ENCODE measurements at places on chromosomes 7 and 10.

DNA sequence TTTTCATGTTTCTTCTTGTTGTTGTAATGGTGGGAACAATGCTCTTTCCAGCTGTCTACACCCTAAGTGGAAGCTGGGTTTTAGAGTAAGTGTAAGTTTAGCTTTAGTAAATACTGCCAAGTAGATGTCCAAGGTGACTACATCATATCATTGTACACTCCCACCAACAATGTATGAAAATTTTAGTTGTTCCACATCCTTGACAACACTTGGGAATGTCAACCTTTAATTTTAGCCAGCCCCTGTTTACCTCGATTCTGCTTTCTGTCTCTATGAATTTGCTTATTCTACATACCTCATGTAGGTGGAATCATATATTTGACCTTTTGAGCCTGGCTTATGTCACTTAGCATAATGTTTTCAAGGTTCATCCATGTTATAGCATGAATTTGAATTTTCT, 93.0 kb downstream of the MTPAP start:
- no peak for DNase-seq

- no peak for DNase-seq
Observed at GRCh38 chr7:80537091-80537490, 25.2 kb upstream of the GNAT3 start.

DNA sequence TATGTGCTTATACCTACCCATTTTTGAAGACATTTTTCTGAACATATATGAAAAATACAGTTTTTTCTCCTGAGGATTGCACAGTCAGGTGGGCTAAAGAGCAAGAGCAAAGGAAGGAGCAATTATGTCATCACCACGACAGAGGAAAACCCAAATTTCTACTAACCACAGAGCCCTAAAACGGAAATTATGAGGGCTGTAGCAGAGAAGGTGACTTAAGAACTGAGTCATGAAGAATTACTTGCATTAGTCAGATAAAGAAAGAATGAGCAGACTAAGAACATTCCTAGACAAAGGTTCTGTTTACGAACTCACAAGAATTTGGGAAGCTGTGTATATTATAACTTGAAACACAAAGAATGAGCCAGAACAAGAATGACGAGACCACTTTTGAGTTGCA, 974.4 kb downstream of the NXPH1 start:
- no peak for DNase-seq

DNA sequence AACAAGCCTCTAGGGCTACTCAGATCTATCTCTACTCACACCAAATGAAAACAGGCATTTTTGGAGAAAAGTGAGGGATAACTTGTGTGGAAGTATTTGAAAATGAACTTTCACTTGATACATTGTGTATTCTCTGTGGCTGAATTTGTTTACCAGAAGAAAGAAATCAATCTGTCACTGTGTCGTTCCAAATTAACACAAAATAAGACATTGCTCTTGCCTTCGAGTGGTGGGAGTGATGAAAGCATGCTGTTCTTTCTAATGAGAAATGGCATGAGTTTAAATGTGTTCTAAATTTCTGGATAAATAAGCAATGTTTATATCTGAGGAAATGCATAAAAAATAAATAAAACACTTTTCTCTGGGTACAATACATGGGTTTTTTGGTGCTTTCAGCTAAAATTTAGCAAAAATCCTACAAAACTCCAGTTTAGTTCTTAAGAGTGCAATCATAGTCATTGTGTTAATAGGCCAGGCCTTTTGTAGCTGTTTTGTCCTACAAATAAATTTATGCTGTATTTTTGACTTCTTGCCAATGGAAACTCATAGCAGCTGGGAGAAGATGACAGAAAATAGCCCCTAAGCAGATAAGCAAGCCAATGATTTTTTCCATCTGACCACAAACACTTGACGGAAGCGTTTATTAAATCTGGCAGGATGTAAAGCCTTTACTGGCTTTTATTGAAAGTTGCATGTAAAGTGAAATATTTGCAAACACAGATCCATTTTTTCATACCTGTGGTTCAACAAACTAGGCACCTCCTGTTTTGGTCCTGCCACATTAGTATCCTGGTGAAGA, 1064.1 kb upstream of the GHITM start:
- DNase-seq = no peak

DNA sequence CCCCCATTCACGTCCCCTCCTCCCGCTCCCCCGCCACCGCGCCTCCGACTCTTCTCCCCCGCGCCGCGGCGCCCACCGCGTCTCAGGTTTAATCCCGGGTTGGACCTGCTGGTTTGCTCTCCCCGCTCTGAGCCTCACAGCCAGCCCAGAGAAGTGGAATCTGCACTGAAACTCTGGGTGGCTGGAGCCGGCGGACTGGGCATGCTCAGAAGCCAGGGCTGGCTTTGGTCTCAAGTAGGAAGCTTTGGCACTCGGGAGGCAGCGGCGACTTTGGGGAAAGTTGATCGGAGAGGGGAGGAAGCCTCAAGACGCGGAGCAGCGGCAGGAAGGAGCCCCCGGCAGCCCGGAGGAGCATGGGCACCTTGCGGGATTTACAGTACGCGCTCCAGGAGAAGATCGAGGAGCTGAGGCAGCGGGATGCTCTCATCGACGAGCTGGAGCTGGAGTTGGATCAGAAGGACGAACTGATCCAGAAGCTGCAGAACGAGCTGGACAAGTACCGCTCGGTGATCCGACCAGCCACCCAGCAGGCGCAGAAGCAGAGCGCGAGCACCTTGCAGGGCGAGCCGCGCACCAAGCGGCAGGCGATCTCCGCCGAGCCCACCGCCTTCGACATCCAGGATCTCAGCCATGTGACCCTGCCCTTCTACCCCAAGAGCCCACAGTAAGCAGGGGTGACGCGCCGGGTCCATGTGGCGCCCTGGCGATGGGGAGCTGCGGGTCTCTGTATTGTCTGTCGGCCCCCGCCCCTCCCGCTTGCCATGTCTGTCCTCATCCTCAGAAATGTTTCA, at the start of gene PRKG1:
TSS of gene PRKG1 (plus strand) at position 250 of the 791 bp plus-strand sequence.
- no peak for DNase-seq

GRCh38 chr10:67618116-67618515, 77.9 kb downstream of the CTNNA3 start:
- DNase-seq = no peak

GRCh38 chr7:155722936-155723335, 78.5 kb downstream of the RBM33 start:
- DNase-seq = no peak

GRCh38 chr7:131032786-131033185, 294.9 kb upstream of the MKLN1 start:
- DNase-seq = no peak

GRCh38 chr7:35805876-35806275, 5.0 kb downstream of the SEPTIN7 start:
- no peak for DNase-seq

DNA sequence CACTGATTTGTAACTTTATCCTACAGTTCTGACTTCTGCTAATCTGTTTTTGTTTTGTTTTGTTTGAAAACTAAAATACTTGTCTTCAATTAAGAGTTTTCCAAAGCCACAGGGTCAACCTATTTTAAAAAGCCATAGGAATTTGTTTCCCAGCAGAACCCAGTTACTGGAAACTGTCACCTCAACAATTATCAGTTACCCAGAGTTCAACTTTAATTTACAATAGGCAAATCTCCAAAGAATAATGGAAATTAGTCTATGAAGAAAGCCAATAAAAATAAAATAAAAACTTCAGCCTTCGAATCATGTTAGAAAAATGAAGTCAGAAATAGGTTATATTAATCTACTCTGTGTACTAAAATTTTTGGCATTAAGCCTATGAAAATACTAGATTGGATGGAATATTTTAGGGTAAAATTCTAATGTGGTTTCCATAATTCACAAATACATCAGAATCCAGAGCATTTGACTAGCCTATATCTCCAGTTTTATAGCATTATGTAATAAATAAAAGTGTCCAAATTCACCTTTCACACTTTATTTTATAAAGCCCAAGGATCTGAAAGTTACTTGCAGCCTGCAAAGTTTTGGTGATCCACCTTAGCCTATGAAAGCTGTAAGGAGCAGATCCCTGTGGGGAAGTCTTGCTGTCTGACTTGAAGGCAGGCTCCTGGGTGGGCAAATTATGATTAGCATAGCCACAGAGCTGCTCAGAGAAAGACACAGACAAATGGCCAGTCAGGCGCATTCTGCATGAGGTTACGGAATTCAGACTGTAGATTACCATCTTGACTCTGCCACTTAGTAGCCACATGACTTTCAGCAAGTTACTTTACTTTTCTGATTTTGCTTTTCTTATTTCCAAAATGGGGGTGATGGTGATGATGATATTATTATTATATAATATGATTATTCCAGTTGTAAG, 250.0 kb upstream of the HGF start:
- no peak for DNase-seq

- no peak for DNase-seq
Observed at GRCh38 chr7:27106181-27106900, 3.9 kb upstream of the HOXA2 start.

DNA sequence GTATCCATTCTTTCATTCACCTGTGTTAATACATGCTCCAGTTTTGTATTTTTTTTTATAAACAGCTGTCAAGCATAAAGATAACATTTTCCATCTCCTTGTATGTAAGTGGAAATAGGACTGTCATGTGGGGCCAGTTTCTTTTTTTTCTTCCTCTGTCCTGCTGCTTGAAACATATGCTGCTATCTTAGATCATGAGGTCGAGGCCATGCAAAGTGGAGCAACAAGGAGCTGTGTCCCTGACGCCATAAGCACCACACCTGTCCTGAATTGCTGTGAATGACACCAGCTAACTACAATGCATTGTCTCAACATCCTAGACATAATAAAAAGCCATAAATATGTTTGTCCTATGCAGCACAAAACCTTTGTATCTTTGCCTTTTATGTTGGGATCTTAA, 37.7 kb upstream of the SLC26A4 start:
- no peak for DNase-seq

- DNase-seq = peak; percentile 2
Observed at GRCh38 chr7:100053215-100053614, 3.6 kb downstream of the ZSCAN21 start.

GRCh38 chr10:125097409-125098070, 62.8 kb downstream of the CTBP2 start:
- DNase-seq = no peak

DNA sequence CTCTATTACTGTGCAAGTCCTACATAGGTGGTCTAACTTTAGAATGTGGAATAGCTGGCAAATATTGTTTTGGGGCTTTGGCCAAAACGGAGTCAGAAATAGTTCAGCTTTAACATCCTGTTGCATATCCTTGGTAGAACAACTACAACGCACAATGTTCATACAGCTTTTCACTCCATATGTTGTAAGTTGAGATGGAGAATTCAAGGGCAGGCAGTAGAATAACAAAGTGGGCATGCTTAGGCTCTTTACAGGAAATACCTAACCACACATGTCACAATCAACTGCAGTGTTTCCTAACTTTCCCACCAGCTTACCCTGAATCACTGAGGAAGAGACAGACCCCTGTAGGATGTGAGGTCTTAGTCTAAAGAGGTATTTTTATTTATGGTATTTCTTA, 122.3 kb downstream of the PPP1R3A start:
- no peak for DNase-seq

- no peak for DNase-seq
Observed at GRCh38 chr10:47104786-47105385, 193.7 kb downstream of the PTPN20 start.

- no peak for DNase-seq
Observed at GRCh38 chr10:123999261-123999660, 94.1 kb downstream of the CHST15 start.

DNA sequence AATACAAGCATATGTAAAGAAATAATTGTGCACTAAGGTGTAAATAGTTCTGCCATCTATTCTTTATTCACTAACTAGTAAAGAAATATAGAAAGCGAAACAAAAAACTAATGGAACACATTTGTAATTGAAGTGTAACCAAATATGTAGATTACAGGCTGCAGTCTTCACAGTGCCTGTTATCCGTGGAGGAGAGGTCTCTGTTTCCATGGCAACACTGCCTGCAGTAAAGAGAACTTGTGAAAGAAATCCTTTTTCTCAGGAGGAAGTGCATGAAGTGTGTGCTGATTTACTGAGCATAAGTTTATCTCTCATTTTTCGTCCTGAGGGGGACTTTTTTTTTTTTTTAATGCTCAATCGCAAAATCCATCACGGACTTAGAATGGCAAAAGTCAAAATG, 102.5 kb downstream of the APBB1IP start:
- no peak for DNase-seq

DNA sequence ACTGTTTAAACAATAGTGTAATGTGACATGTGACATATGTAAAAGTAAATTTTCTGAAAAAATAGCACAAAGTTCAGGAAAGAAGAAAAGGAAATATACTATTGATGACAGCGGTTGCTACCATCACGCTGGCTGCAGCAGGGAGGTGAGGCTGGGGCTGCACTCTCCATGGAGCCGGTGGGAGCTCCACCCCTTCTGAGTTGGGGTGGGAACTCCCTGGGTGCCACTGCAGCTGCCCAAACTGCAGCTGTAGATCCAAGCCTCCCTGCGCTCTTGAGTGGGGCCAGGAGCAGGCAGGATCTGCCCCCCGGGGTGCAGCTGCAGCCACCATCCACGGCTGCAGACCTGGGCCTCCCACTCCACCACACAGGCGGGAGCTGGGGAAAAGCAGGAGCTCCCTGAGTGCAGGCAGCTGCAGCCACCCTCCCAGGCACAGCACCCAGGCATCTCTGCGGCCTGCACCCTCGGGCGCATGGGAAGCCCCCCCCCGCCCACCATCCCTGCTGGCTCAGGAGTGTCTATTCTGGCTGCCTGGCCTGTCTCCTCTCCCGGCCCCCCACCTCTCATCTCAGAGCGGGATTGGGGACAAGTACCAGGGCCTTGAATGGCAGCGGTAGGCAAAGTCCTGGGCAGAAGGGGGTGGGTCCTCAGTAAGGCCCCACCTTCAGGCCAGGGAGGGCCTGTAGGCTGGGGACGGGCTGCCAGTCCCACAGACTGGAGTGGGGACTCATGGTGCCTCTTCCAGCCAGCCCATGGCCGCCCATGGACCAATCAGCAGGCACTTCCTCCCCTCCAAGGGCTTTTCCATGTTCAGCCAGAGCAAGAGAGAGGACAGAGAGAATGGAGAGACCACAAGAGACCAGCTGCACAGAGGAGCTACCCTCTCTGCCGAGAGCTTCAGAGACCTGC, 50.1 kb downstream of the TNS3 start:
- DNase-seq = no peak

- DNase-seq = no peak
Observed at GRCh38 chr7:115678086-115678982, 352.2 kb downstream of the TFEC start.

DNA sequence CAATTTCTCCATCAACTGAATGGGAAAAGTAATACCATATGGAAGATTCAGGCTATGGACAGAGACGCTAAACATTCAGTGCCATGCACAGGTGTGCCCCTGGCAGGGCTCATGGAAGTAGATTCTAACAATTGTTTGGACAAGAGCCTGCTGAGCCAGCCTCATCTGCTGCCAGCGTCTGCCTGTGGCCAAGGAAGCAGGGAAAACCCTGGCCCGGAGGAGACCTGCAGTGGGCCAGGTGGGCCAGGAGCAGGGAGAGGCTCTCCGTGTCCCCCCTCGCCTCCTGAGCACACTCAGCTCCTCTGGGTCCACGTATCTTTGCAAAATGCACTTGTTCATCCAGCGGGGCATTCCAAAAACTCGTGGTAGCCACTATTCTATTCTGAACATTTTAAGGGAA, 130.1 kb downstream of the TCERG1L start:
- no peak for DNase-seq
